ENCODE measurements at places on chromosomes 6 and 20. TPM values are rescaled to one million over a fixed set of nuclear protein-coding genes. Genes with fewer than 3 reads are reported as not detected.

The GINM1 gene
- 17.5 TPM for polyA plus RNA-seq

The C6orf132 gene
- 0.78 TPM for polyA plus RNA-seq

The KCNG1 gene
- not detected for polyA plus RNA-seq

The TP53TG5 gene
- polyA plus RNA-seq: not detected

The PRSS16 gene
- not detected for polyA plus RNA-seq

The KCNK5 gene
- polyA plus RNA-seq: 0.03 TPM

The CST7 gene
- not detected for polyA plus RNA-seq

The NT5E gene
- 33.0 TPM for polyA plus RNA-seq

The FRS3 gene
- polyA plus RNA-seq: 7.4 TPM

The LAMA2 gene
- polyA plus RNA-seq: 0.52 TPM

The OVOL2 gene
- 0.20 TPM for polyA plus RNA-seq

The FUT9 gene
- 0.01 TPM for polyA plus RNA-seq

The FABP7 gene
- not detected for polyA plus RNA-seq

The DLL1 gene
- polyA plus RNA-seq: not detected

The GSTA1 gene
- 10.4 TPM for polyA plus RNA-seq

The CUL7 gene
- polyA plus RNA-seq: 79.4 TPM

The ZBTB46 gene
- 1.6 TPM for polyA plus RNA-seq

The NKAPL gene
- not detected for polyA plus RNA-seq

The C6orf118 gene
- not detected for polyA plus RNA-seq

The OLIG3 gene
- polyA plus RNA-seq: 0.03 TPM

The NKX2-2 gene
- not detected for polyA plus RNA-seq

The RGS17 gene
- polyA plus RNA-seq: not detected

The PACRG gene
- polyA plus RNA-seq: not detected

GRCh38 chr20:53691811-53692192, 98.2 kb upstream of the ZNF217 start:
- no peak for DNase-seq

DNA sequence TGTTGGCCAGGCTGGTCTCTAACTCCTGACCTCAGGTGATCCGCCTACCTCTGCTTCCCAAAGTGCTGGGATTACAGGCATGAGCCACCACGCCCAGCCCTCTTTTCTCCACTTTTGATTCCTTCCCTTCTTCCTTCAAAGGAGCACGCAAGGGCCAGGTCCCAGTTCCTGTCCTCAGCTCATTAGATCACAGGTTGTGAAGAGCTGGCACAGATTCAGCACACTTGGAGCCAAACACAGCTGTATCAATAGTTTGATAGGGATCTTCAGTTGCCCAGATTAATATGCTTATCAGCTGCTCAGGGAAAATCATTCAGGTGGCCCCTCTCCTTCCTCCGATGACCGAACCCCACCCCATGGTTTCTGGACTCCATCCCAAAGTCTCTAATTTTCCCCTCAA, 14.4 kb upstream of the SLC22A23 start:
- no peak for DNase-seq

DNA sequence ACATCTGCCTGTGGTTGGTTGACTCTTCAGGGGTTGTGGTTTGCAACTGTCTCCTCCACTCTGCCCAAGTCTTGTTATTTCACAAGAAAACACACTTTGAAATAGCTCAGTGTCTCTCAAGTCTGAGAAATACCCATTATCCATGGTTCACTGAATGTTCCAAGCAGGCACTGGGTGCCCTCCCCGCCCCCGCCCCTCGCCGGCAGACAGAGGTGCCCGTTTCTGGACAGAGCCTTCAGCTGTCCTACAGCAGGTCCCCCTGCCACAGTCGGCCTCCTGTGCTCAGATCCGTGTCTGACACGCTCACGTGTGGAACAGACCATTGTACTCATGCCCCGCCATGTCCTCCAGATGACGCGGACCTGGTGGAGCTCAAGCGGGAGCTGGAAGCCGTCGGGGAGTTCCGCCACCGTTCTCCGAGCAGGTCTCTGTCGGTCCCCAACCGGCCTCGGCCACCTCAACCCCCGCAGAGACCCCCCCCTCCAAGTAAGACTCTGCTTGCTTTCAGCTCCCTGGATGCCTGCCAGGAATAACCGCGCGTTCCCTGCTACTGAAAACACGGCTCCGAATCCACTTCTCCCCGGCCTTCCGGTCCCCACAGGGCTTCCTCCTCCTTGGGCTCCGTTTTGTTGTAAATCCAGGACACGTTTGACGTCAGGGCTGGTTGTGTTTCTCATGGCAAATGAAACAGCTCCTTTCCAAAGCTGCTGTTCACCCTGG, 81.4 kb downstream of the SERAC1 start:
- no peak for DNase-seq

- peak; percentile 40 for DNase-seq
These were observed 32.4 kb upstream of the TIAM2 start for GRCh38 chr6:154962753-154963152.

DNA sequence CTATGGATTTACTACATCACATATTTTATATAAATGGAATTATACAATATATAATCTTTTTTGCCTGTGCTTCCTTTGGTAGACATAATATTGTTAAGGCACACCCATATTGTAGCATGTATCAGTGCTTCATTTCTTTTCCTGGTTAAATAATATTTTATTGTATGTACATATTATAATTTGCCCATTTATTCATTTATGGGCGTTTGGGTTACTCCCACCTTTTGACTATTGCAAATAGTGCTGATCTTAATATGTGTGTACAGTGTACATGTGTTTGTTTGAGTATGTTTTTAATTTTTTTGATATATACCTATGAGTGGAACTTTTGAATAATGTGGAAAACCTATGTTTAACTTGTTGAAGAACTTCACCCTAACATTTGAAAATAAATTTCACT, 804.2 kb downstream of the DHX35 start:
- DNase-seq: no peak

DNA sequence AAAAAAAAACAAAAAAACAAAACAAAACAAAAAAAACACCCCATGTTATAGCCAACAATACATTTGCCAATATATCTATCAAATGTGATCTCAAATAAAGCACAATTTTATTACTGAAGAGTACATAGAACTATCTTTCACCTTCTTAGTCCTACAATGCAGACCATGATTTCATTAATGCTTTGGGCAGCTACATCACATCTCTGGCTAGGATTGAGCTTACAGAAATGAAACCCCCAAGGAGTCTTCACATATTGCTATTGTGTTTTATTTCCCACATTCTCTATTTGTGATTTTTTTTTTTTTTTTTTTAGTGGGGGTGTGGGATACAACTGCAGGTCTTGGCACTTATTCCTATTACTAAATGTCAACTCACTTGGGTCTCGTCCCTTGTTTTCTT, 189.3 kb downstream of the BACH2 start:
- DNase-seq: no peak

GRCh38 chr6:12404651-12405050, 114.5 kb downstream of the EDN1 start:
- DNase-seq: no peak

GRCh38 chr20:47202733-47203667, 153.5 kb downstream of the ZMYND8 start:
- DNase-seq: peak; percentile 89

DNA sequence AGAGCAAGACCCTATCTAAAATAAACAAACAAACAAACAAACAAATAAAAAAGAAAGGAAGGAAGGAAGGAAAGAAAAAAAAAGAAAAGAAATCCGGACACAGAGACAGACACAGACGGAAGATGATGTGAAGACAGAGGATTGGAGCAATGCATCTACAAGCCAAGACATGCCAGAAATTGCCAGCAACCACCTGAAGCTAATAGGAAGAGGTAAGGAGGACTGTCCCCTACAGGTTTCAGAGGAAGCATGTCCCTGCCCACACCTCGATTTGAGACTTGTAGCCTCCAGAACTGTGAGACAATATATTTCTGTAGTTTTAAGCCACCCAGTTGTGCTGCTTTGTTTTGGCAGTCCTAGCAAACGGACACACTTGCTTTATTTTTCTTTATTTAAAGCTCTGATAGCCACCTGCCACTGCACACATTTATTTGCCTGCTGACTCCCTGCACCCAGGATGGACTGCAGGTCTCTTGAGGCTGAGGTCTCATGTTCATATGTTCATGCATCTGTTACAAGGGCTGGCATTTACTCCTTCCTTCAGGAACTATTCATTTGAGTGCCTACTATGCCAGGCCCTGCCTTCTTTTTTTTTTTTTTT, 20.7 kb upstream of the ZMYND8 start:
- no peak for DNase-seq

- no peak for DNase-seq
These were observed 132.2 kb downstream of the TAF4 start for GRCh38 chr20:61933481-61933950.

- DNase-seq: no peak
These were observed 20.6 kb upstream of the QKI start for GRCh38 chr6:163393923-163394322.

DNA sequence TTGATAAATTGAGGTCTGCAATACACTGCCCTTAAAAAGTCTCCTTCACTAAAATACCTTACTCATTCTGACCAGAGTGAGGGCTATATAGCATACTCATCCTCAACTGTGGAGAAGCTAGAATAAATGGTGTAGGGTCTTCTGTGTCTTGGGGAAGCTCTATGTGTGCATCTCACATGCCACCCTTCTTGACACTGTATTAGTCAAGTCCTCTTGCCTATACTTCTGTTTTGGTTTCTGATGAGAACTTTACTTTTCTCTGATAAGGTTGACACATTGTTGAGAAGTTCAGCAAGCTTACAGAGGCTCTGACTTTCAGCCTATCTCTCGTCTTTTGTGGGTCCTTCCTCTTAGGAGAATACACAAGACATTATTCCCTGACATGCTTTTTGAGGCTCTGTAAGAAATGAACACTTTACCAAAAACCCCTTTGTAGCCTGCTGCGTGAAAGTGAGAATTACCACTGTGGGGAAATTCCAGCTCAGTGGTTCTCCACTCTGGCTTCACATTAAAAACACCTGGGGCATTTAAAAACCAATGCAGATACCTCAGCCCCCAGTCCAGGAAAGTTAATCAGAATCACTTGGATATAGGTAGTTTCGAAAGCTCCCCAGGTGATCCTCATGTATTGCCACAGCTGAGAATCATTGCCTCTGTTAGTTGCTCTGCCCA, 372.1 kb upstream of the HS3ST5 start:
- no peak for DNase-seq

GRCh38 chr6:85390775-85391174, 59.1 kb upstream of the NT5E start:
- DNase-seq: no peak

DNA sequence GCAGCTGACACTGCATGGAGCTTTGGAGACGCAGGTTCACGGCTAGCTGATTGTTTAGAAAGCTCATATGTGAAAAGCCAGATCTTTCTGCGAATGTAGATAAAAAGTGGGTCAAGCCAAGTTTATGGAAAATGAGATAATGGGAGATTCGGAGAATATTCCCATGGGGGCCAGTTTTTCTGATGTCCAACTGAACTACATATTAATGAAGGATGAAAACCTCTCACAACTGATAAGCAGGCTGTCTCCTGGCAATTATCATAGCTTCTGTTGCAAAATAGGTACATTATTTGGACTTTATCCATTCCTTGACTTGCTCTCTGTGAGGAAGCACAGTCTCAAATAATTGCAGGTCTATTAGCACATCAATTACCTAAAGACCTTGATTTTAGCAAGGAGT, 21.1 kb downstream of the HDGFL1 start:
- DNase-seq: no peak

GRCh38 chr6:105468850-105469249, 66.0 kb upstream of the PREP start:
- DNase-seq: no peak

GRCh38 chr20:42974347-42974746, 215.4 kb downstream of the PTPRT start:
- DNase-seq: no peak

DNA sequence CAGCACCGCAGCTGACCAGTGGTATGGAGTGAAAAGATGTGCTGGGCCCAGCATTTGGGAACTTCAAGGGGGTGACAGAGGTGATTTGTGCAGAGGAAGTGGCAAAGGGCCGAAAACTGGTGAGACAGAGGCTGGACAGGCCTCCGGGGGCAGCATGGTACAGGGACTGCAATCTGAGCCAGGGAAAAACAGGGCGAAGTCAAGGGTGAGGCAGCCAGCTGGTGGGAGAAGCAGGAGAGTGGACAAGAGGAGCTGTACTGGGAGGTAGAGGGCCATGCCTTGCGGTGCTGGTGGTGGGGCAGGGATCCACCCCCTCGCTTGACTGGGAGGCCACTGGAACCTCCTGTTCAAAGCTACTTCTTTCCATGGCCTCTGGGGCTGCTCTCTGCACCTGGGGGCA, 7.3 kb upstream of the GFRA4 start:
- DNase-seq: no peak

DNA sequence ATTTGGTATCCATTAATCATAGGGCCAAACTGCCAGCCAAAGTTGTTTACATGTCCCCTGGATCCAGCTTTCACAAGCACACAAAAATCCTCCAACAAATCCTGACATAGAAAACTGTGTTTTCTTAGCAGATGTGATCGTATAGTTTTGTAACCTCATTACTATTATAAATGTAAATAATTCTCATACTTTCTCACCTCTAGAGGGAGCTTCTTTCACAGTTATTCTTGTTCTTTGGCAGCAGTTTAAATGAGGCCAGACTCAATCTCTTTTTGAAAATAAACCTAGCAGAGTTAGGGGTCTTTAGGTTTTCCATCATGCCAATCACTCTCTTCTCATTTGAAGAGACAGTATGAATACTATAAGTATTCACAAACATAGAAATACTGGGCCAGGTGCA, 17.0 kb upstream of the ZNF318 start:
- DNase-seq: peak; percentile 21

- no peak for DNase-seq
These were observed 184.3 kb downstream of the THBS2 start for GRCh38 chr6:169069356-169069755.

GRCh38 chr6:4885341-4885933, 109.2 kb downstream of the CDYL start:
- DNase-seq: no peak

GRCh38 chr20:41854765-41855164, 236.6 kb upstream of the CHD6 start:
- DNase-seq: no peak

GRCh38 chr20:58173930-58174707, 54.3 kb downstream of the ANKRD60 start:
- no peak for DNase-seq

GRCh38 chr6:24924580-24925356, 11.0 kb downstream of the RIPOR2 start:
- no peak for DNase-seq

DNA sequence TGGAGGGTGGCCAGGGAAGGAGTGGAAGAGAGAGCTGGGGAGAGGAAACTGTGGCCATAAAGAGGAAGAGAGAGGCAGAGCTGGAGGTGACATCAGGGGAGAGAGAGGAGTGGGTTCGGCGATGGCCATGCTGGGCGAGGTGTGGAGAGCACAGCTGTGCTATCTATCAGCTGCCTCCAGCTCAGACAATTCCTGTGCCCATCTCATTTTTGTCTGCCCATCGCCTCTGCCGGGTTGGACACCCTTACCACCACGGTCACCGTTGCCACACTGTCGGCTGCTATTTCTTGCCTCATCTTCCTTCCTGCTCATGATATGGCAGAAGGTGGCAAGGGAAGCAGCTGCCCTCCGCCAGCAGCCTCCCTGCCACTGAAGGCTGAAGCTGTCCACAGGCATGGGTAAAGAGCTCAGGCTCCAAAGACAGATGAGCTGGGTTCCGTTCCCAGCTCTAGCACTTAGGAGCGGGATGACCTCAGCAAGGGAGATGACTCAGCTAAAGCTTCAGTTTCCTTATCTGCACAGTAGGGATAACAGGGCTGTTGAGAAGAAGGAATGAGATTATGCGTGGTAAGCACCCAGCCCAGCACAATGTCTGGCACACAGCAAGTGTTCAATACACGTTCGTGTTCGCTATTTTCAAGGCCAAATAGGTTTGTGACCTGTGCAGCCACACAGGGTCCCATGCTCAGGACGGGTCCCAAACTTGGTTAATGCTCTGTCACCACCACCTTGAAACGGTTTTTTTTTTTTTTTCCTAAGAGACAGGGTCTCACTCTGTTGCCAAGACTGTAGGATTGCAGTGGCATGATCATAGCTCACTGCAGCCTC, 21.9 kb upstream of the TAF8 start:
- DNase-seq: no peak
